Body of pancreas (tissue), 4 donors: ENCODE measurements at places on chromosomes 16 and 17.

DNA sequence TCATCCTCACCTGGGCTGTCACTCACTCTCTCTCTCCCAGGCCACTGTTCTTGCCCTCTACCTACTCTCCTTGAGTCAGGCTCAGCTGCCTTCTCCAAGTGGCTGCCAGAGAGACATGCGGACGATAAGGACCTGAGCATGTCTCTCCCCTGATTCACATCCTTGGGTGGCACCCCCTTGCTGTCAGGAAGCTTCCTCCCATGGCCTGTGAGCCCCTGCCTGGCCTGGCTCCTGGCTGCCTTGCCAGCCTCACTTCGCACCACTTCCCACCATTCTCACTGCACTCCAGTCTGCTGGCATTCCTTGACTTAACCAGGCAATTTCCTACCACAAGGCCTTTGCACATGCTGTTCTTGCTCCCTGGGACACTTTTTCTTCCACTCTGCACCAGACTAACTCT is 2.7 kb upstream of the ALDH3A1 start:
- no peak for DNase-seq

DNA sequence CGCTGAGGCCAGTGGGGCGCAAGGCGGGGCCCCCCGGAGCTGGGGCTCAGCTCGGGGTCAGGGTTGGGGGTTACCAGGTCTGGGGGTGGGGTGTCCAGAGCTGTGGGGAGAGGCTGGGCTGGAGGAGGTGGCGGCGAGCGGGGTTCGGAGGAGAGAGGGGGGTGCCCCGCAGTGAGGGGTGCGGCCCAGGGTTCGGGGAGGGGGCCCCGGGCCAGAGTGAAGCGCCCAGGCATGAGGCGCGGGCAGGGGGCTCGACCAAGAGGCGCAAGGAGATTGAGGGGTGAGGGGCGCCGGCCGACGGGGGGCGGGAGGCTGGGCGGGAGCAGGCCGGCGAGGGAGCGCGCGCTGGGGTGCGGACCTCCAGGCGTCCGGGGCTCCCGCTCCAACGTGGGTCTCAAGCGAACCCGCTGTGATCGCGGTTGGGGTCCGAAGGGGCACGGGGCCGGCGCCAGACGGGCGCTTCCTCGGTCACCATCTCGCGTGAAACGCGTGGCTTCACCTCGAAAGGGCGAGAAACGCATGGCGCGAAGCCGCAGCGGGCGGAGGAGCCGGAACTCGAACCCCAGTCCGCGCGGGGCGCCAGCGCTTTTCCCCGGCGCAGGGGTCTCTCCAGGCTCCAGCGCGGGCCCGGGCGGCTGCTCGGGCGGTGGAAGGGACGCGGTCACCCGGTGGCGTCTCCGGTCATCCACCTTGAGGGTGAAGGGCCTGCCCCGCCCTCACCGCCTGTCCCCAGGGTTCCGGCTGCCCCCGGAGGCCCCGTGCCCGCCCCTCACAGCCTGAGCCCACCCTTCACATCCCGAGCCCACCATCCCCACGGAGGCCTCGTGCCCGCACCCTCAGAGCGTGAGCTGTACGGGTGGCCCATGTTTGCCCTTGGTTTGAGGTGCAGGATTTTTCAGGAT is 846 bp downstream of the CPNE7 start:
- no peak for DNase-seq

DNA sequence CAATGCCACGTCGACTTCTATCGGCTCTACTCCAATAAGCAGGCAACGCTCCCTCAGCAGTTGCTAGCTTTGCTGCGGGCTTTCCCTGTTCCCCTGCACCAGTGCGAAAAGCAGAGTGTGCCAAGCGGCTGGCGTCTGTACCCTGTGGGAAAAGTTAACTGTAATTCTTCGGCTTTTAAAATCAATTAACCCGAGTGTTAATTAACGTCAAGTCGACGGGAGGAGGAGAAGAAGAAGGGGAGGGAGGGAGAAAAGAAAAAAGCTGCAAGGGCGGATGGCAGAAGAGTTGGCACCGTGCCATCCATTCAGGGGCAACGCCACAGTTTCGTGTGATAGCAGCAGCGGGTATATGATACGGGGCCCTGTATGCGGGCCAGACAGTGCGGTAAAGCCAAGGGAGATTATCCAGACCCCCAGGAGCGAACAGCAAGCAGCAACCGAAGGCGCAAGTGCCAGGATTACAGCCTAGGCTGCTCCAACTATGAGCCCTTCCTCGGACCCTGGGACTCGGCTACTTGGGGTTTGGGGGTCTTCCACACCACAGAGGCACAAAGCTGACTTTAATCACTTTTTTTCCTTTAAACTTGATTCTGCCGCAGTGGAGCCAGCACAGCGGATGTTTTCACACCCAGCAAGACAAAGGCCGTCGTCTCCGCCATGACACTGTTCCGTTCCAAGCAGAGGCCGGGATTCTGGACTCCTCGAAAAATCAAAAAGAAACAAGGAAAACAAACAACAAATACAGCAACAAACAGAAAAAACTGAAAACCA is 253.8 kb upstream of the PMFBP1 start:
- DNase-seq, result no peak

GRCh38 chr16:66696669-66697630 is at the start of gene CMTM4:
CMTM4 (minus strand) TSS chr16:66696743; CDS start chr16:66696525, 218 bp downstream.
- DNase-seq, result peak; percentile 89

- DNase-seq, result no peak
Measured at GRCh38 chr17:39920218-39921210, 2.1 kb upstream of the GSDMB start.

DNA sequence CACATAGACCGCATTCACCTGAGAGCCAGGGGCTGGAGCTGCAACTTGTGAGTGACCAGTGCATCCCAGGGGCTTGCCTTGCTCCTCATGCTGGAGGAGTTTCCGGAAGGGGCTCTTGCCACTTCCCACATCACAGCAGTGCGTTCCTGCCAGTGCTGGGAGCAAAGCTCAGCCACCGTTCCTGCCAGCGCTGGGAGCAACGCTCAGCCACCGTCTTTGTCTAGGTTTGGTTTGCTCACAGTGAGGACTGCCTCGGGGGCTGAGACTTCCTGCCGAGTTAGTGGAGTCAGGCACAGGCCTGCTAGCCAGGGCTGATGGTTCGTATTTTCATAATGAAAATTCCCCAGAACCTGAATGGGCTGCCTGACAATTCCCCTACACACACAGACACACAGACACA is 5.4 kb upstream of the CHRNE start:
- no peak for DNase-seq

- peak; percentile 82 for DNase-seq
Measured at GRCh38 chr17:52419229-52419641, 260.7 kb upstream of the CA10 start.

GRCh38 chr16:79001156-79001967 is 599.2 kb downstream of the MAF start:
- no peak for DNase-seq

DNA sequence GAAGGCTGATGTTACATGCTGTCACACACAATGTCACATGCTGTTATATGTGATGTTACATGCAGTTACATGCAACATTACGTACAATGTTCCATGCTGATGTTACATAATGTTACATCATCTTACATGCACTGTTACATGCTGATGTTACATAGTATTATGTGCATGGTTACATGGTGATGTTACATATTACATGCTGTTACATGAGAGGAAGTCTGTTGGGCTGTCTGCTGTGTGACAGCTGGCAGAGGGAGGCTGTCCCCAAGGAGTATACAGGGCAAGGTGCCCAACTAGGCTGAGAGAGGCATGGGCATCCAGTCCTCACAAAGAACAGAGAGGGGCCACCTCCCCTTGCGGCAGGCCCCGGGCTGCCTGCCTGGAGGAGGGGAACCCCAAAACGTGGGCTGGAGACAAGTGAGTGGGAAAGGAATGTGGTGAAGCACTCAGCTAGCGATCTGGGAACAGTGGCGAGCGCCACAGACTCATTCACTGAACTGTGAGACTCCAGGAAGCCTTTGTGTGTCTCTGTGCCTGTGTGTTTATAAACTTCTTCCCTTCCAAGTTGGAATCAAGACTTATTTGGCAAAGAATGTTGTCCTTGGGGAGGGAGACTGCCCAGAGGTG is 30.6 kb downstream of the TMEM92 start:
- peak; percentile 15 for DNase-seq

- no peak for DNase-seq
Measured at GRCh38 chr17:66661411-66662256, 173.3 kb upstream of the CACNG5 start.

DNA sequence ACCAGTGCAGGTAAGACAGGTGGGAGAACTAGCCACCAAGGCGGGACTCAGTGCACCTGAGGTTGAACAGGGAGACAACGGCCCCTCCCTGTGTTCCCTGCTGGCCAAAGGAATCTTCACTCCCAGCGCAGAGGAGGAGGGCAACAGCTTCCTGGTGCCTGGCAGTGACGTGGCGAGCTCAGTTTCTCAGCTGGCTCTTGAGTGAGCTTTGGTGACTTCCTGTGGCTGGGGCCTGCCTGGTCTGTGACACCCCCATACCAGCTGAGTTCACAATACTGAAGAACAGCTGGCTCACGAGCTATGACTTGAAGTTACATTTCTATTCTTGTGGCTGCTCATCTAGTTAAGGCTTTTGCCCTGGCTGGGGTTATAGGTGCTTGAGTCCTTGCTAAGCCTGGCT is 26.1 kb downstream of the WNT9B start:
- DNase-seq, result no peak

GRCh38 chr16:48426244-48427141 is 41.3 kb upstream of the SIAH1 start:
- no peak for DNase-seq

DNA sequence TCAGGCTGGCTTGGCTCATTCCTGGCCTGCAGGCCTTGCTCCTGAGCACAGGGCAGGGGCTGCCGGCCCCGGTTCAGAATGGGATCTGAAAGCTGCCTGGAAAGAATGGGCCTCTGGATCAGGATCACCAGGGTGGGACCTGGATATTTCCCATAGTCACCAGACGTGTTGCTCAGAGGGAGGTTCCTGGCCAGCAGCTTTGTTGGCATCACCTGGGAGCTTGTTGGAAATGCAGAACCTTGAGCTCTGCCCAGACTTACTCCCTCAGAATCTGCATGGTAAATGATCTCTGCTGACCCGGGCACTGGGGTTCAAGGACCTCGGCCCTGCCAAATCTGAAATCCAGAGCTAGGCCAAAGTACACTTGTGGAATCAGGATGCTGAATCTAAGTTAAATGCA is 29.5 kb upstream of the MED9 start:
- no peak for DNase-seq

DNA sequence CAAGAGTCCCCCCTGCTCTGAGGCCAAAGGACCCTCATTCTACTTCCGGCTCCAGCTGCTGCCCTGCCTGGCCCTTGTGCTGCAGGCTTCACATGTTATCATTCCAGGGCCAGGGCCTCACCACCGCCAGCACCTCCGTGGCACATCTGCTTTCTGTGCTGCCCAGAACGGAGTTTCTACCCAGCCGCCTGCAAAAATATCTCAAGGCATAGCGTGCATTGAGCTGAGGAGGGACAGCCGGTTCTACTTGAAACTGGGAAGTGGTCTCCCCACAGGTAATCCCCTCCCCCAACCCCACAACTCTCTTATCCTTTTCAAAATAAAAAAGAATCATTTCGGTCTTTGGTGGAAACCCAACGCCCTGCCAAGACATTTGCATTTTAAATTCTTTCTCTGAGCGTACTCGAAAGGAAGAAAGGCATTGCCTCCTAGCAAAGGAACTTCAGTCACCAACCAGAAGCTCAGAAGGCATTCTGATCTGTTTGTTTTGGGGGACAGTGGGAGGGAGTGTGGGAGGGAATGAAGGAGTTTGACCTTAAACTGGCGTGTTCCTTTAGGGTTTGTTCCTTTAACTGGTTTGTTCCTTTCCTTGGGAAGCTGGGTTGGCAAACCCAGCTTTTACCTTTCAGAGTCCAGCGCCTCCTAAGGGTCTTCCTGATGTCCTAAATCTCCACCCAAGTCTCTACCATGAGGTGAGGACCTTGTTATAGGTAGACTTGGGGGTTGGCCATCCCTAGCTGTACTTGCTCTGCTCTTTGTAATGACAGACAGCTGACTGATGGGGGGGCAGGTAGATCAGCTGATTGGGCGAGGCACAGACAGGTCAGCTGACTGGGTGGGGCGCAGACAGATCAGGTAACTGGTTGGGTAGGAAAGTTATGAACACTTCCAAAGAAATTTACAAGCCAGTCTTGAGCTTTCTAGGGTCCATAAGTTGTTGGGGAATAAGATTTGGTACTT is 33.4 kb upstream of the PIK3R6 start:
- DNase-seq, result no peak

DNA sequence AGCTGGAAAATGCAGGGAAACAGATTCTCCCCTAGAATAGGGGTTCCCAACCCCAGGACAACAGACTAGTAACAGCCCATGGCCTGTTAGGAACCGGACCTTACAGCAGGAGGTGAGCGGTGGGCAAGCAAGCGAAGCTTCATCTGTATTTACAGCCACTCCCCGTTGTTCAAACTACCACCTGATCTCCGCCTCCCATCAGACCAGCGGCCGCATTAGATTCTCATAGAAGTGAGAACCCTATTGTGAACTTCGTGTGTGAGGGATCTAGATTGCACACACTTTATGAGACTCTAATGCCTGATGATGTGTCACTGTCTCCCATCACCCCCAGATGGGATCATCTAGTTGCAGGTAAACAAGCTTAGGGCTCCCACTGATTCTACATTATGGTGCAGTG is 3.5 kb downstream of the CD300LB start:
- no peak for DNase-seq

GRCh38 chr17:30369995-30370394 is 8.7 kb upstream of the CPD start:
- DNase-seq, result no peak

DNA sequence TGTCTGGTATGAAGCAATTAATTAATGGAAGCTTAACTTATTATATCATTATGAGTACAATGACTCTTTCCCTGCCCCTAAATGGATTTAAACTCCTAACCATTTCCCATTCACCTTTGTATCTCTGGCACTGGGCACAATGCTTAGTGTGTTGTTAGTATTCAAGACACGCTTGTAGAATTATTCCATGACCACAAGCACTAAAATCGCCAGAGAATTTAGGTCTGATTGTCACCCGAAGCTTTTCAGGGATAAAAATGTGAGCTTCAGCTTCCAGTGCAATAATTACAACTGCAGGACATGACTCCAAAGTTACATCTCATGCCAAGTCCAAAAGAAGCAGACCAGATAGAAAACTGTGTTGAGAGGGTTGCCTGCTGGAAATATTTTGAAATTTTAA is 101.6 kb downstream of the CDH8 start:
- no peak for DNase-seq

DNA sequence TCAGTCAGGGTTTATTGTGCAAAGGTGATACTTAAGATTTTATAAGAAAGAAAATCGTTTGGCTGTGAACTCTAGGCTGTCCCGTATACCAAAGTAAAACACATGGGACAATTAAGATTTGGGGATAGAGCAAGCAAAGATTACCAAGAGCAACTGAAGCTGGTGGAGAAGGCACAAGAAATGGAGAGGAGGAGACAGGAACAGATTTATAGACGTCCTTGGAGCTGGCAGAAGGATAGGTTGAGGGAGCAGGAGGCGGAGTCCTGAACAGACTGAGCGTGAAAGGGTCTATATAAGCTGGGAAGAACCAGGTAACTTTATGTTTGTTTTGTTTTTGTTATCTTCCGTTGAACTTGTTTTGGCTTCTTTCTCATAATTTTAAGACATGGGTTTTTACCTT is 3.8 kb downstream of the TNRC6C start:
- DNase-seq, result no peak
